ENCODE measurements at places on chromosomes 2 and 18. TPM values are rescaled to one million over a fixed set of nuclear protein-coding genes. Genes with fewer than 3 reads are reported as not detected.

GRCh38 chr18:79518028-79518682 is 122.4 kb downstream of the NFATC1 start:
- H3K4me1 ChIP-seq: peaks cover 78% of the 10 kb centered on the region
- H3K27me3 ChIP-seq: no peaks in the 10 kb centered on the region
- DNase-seq: peak; percentile 22
- H3K36me3 ChIP-seq: peaks cover 9% of the 10 kb centered on the region

Gene CCDC121
- total RNA-seq: 0.34 TPM

- no peak for DNase-seq
- H3K27me3 ChIP-seq: no peaks in the 10 kb centered on the region
- peaks cover 17% of the 10 kb centered on the region for H3K36me3 ChIP-seq
- no peak overlapping the region for H3K27ac ChIP-seq
Observed at GRCh38 chr2:239358062-239358754, 42.6 kb downstream of the HDAC4 start.

Gene CHST9
- not detected for total RNA-seq

Data from activated CD4-positive, alpha-beta memory T cell treated with anti-CD3 and anti-CD28 coated beads for 36 hours (primary cell).